Activated CD4-positive, alpha-beta T cell treated with anti-CD3 and anti-CD28 coated beads, Interleukin-2, amount 50 U/mL, for 4 hours (primary cell): ENCODE measurements at places on chromosomes 6 and 20.

DNA sequence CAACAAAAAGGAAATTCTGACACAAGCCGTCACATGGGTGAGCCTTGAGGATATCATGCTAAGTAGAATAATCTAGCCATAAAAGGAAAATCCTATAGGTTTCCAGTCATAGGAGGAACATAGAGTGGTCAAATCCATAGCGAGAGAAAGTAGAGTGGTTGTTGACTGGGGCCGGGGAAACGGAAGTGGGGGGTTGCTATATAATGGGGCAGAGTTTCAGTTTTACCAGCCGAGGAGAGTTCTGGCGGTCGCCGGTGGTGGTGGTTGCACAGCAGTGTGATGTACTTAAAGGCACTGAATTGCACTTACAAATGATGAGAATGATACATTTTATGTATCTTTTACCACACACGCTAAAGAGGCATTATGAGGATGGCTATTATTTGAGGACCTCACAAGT lies 4.9 kb downstream of the GPR31 start:
- DNase-seq: no peak

DNA sequence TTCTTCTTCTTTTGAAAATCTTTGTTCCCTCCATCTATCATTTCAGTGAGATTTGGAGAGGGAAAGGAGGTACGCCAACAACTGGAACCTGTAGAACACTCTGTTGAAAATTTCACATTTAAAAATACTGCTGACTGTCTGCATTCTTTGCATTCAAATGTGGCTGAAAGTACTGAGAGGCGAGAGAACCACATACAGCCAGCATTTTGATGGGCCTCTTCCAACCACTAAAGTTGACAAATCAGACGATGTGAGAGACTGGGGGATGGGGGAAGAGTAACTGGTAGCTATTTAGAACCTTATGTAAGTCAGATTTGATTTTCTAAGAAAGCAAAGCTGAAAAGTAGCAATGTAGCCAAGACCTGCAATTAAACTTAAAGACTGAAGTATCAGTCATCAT lies 77.5 kb downstream of the FKBP5 start:
- DNase-seq: no peak

- no peak for DNase-seq
Observed at GRCh38 chr20:50855498-50856474, 60.9 kb downstream of the BCAS4 start.

DNA sequence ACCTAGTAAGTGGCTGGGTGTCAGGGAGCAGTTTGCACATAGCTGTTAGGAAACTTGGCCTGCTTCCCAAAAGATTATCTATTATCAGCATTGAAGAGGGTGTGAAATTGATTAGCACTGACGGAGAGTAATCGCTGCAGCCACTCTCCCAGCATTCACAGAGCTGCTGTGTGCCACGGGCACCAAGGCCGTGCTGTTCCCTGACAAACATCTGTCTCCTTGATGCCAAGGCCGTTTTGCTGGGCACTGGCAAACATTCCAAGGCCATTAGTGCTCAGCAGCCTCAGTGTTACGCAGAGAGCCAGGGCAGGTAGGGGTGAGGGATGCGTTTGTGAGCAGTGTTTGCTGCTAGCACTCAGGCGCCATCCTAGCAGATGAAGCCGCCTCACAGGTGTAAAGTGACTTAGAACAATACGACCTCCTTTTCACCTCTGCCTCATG lies 57.7 kb upstream of the VSTM2L start:
- DNase-seq: no peak

GRCh38 chr6:9789201-9789600 lies 625.7 kb downstream of the TFAP2A start:
- DNase-seq: no peak

- DNase-seq: no peak
Observed at GRCh38 chr6:36067374-36068011, 39.9 kb downstream of the MAPK14 start.

DNA sequence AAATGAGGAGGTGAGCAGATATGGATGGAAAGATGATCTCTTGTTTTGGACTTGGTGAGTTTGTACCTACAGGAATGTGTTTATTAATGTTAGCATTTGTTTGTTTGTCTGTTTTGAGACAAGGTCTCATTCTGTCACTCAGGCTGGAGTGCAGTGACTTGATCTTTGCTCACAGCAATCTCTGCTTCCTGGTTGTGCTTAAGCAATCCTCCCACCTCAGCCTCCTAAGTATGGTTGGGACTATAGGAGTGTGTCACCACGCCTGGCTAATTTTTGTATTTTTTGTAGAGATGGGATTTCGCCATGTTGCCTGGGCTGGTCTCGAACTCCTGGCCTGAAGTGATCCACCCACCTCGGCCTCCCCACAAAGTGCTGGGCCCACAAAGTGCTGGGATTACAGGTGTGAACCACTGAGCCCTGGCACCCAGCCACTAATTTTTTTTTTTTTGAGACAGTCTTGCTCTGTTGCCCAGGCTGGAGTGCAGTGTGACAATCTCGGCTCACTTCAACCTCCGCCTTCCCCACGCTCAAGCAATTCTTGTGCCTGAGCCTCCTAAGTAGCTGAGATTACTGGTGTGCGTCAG lies 7.1 kb downstream of the CASP8AP2 start:
- no peak for DNase-seq

DNA sequence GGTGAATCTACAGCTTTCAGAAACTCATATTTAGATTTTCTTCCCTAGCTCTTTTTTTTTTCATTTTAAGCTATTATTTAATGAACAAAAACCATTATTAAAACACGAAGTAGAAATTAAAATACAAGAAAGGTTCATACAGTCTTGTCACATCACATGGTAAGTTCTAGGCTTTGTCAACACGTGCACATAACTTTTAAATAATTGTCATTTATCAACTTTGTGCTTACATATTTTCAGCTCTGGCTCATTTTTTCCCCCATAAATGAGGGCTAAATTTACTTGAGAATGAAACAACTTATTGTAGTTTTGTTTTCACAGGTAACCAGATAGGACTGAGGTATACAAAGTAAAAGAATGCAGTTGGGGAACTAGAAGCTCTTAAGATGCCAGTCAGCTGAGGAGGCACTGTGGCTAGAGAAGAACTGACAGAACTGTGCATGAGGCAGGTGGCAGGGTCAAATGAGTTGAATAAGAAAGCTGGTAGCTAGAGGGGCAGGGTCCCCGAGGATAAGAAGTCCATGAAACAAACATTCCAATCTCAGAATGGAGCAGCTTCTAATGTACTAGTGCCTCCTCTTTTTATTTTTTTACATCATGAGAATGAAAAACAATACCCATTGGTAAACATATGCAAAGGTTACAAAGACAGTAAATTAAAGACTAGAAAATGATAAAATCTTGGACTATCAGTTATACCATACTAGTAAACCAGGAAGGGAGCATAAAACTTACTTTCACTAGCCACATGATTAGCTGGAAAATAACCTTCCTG lies 141.5 kb downstream of the MYB start:
- DNase-seq: no peak

GRCh38 chr6:134347885-134348805 lies 30.2 kb upstream of the SGK1 start:
- no peak for DNase-seq

DNA sequence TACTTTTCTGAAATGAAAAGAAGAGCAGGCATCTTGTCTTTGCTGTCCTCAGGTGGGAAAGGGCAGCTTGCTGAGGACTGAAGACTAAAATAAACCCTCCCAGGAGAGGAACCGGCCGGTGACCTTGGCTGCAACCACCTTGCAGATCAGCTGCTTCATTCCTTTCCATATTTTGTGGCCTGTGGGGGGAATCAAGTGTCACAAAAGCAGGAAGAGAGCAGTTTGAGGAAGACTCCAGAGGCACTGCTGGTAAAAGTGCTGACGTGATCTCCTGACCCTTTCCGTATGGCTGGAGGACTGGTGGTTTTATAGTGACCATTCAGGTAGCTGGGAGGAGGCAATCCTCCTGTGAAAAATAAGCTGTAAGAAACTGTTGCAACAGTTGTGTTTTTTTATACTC lies 157.0 kb downstream of the PLCB4 start:
- no peak for DNase-seq

- DNase-seq: no peak
Observed at GRCh38 chr6:108746836-108747575, 101.2 kb upstream of the ARMC2 start.

- no peak for DNase-seq
Observed at GRCh38 chr6:5205035-5205507, 55.7 kb downstream of the LYRM4 start.

- DNase-seq: no peak
Observed at GRCh38 chr20:18739751-18740166, 73.8 kb upstream of the SCP2D1 start.

GRCh38 chr6:139482287-139482686 lies 107.8 kb upstream of the CITED2 start:
- DNase-seq: no peak

GRCh38 chr6:56334937-56335336 lies 87.6 kb upstream of the COL21A1 start:
- no peak for DNase-seq

DNA sequence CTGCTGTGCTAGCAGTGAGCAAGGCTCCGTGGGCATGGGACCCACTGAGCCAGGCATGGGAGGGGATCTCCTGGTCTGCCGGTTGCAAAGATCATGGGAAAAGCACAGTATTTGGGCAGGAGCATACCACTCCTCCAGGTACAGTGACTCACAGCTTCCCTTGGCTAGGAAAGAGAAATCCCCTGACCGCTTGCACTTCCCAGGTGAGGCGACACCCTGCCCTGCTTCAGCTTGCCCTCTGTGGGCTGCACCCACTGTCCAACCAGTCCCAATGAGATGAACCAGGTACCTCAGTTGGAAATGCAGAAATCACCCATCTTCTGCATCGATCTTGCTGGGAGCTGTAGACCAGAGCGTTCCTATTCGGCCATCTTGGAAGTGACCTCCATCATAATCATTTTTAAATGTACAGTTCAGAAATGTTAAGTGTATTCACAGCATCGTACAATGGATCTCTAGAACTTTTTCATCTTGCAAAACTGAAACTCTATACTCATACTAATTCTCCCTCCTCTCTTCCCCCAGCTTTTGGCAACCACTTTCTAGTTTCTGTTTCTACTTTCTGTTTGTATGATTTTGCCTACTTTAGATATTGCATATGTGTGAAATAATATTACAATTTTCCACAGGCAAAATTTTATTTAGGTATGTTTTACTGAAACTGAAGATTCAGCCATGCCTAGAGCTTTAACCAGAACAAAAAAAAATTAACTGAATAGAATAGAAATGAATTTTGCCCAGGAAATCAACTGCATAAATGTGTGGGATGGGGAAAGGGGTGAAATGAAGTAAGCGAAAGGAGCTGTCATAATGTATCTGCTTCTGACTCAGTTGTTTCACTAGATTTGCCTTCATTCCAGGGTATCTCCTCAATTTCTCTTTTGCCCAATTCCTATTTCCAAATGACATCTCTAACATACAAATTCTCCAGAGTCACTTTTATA lies 100.0 kb downstream of the RWDD2A start:
- no peak for DNase-seq

DNA sequence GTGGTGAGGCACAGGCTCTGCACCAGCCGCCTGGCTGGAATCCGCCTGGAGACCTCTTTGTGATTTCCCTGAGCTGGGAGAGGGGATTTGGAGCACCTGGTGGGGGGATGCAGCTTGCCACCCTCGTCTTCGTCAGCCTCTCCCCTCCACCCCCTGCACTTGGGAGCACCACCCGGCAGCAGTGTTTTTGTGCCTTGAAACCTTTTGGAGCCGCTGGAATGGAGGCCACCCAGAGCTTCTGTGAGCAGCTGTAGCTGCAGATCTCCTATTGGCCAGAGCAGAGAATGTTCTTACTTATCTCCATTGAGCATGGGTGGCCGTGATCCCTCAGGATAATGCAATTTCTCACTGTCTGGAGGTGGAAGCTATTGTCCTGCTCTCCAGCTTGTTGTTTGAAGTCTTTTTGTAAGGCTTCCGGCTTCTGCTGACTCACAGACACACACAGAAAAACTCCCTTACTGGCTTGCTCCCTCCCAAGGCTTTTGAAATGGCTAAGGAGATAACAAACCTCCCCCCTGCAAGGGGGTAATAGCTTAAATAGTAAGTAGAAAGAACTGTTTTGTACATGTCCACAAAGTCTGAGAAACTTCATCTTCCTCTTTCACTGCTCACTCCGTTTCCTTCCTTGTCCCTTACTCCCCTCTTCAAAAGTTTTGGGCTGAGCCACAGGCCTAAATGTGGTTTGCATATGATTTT lies 271.2 kb downstream of the PRL start:
- no peak for DNase-seq

- no peak for DNase-seq
Observed at GRCh38 chr20:58695895-58696375, 3.3 kb downstream of the NPEPL1 start.

- no peak for DNase-seq
Observed at GRCh38 chr20:31547720-31548298, 33.6 kb downstream of the HM13 start.

DNA sequence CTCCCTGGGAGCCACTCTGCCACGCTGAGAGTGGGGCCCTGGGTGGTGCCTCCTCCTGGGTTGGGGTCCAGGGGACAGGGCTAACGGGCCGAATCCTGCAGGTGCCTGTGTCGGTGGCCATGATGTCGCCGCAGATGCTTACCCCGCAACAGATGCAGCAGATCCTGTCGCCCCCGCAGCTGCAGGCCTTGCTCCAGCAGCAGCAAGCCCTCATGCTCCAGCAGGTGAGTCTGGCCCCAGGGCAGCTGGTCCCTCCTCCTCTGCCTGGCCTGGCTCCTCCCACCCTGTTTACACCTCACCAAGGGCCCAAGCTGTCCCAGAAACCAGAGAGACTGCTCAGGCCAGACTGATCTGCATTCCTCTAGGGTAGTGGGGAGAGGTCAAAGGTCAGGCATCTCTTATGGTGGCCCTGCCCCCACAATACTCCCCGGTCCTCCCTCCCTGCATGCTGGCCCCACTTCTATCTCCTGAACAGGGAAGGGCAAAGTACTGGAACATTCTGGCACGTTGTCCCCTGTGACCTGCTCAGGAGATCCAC lies 38.6 kb downstream of the FOXP4 start:
- DNase-seq: no peak

DNA sequence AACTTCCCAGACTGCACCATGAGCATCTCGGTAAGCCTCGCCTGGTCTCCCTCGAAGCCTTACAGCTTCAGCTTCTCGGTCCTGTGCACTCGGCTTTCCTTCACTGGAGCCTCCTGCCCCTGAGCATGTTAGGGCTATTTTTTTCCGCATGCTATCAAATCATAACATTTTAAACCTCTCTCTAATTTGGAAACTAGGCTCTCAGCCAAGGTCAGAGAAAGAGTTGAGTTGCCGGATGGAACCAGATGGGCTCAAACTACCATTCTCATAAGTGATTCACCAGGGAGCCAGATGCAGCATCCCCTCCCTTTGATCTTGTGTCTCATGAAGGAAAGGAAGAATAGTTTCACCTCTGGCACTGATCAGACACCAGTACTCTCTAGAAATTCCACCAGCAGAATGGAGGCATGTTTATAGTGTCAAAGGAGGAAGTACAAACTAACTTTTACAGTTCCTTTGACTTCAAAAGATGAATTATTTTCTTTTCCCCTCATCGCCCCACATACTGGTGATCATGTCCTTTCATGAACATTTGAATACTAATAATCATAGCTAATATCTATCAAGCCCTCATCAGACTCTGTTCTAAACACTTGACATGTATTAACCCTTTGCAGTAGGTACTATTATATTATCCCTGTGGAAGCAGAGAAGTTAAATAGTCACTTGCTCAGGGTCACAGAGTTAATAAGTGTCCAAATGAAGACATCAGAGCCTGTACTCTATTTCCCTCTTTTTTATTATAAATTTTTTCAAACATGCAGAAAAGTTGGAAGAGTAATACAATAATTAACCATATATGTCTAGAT lies 46.7 kb downstream of the MAP1LC3A start:
- no peak for DNase-seq

- DNase-seq: no peak
Observed at GRCh38 chr6:15621203-15622044, 41.4 kb downstream of the DTNBP1 start.

GRCh38 chr20:63698739-63699465 lies 2.5 kb downstream of the TNFRSF6B start:
- peak; percentile 32 for DNase-seq
